ENCODE measurements at places on chromosomes 16 and 17.
A peak's percentile ranks its signal among the peaks of the same experiment; 100 is the strongest.

GRCh38 chr17:68210570-68211315 lies 37.1 kb upstream of the AMZ2 start:
- peaks cover 44% of the 10 kb centered on the region for H3K36me3 ChIP-seq
- H3K27me3 ChIP-seq, result no peaks in the 10 kb centered on the region
- no peak overlapping the region for H3K27ac ChIP-seq
- DNase-seq, result no peak
- peaks cover 31% of the 10 kb centered on the region for H3K4me1 ChIP-seq

GRCh38 chr16:80803339-80804055 lies 901 bp downstream of the CDYL2 start:
- H3K27ac ChIP-seq, result no peak overlapping the region
- peaks cover 19% of the 10 kb centered on the region for H3K27me3 ChIP-seq
- H3K4me1 ChIP-seq, result no peaks in the 10 kb centered on the region

DNA sequence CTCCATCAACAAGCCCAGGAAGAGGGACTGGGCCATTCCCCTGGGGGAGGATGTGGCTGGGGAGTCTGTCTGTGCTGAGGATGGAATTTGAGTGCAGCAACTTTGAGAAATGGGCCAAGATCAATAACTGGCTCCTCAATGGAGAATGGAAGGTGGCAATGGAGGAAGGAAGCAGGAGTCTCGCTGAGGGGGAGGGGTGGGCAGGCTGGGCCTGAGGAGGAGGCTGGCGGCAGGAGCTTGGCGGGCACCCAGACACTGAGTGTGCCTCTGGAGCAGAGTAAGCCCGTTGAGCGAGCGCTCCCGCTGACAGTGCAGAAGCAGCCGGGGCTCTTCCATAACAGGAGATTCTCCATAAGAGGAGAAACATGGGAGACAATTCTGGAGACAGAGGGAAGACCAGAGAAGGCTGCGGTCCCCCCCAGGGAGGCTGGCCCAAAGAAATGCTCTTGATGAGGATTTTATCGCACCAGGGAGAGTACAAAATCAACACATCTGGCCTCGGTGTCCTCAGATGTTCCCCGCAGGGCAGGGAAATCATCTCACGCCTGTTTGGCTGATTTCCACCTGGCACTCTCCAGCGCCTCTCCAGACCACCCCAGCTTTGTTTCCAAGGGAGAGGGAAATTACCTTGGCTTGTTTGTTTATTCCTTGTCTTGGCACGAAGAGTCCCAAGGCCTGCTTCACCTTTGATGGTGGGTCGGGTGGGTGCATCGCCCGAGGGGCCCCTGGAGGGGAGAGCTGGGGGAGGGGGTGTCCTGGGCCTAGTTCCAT lies 2.8 kb upstream of the MMP15 start:
- peaks cover 70% of the 10 kb centered on the region for H3K4me1 ChIP-seq
- H3K27ac ChIP-seq, result peak overlapping the region; percentile 30
- DNase-seq, result no peak
- H3K36me3 ChIP-seq, result peaks cover 22% of the 10 kb centered on the region
- peaks cover 21% of the 10 kb centered on the region for H3K27me3 ChIP-seq
- H3K4me3 ChIP-seq, result no peak overlapping the region

DNA sequence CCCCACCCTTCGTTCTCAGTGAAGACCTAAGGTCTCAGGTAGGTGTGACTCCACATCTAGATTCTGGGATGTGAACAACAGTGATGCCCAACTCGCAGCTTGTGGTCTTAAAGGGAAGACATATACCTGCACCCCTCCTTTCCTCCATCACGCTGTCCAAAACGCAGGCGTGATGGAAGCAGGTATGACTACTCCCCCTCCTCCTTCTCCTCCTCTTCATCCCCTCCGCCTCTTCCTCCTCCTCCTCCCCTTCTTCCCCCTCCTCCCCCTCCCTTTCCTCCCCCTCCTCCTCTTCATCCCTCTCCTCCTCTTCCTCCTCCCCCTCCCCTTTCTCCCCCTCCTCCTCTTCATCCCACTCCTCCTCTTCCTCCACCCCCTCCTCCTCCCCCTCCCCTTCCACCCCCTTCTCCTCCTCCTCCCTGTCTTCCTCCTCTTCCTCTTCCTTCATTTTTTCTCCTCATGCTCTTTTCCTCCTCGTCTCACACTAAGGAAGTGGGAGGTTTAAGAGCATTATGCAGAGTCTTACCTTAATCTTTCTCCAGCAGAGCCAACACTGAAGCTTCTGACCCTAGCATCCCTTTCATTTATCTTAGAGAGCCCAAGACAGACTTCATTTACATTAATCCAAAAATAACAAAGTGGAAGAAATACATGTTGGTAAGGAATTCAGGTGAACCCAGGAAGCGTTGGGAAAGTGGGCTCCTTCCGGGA lies 352.5 kb downstream of the FOXL1 start:
- no peak for DNase-seq
- no peaks in the 10 kb centered on the region for H3K4me1 ChIP-seq
- no peaks in the 10 kb centered on the region for H3K36me3 ChIP-seq
- peaks cover 89% of the 10 kb centered on the region for H3K27me3 ChIP-seq

DNA sequence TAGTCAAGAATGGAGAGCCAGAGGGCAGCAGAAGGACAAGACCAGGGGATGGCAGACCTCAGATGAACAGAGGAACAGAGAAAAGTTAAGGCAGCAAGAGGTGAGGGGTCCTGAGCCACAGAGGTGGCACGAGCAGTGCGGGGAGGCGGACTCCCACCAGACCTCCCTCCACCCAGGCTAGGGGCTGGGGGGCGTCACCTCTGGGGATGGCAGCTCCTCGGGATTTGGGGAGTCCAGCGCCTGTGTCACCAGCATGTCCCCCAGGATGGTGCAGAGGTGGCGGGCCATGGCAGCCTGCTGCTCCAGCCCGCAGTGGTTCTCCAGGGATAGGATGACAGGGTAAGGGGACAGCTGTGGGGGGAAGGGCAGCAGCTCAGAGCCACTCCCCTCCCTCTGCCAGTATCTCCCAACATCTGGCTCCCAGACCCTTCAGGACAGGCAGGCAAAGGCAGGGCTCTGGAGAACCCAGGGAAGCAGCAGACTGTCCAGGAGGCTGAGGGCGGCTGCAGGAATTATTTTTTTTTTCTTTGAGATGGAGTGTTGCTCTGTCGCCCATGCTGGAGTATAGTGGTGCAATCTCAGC lies 15.8 kb downstream of the PLCD3 start:
- H3K4me1 ChIP-seq, result peaks cover 12% of the 10 kb centered on the region
- no peak overlapping the region for H3K4me3 ChIP-seq
- peaks cover 75% of the 10 kb centered on the region for H3K36me3 ChIP-seq
- DNase-seq, result no peak
- H3K27me3 ChIP-seq, result no peaks in the 10 kb centered on the region

DNA sequence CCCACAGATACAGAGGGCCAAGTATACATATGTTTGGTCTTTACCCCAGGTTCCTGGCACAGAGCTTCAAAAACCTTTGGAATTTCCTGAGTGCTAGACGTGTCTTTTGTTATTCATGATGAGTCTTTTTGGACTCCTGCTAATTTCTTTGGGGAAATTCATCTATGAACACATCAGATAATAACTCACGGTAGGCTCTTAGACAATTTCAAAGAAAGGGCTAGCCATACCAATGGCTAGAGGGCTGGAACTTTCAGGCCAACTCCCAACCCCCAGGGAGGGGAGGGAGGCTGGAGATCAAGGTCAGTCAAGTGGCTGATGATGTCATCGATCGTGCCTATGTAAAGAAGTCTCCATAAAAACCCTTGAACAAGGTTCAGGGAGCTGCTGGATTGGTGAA lies 101.9 kb downstream of the STX8 start:
- H3K27ac ChIP-seq, result no peak overlapping the region
- H3K36me3 ChIP-seq, result no peaks in the 10 kb centered on the region
- H3K4me3 ChIP-seq, result no peak overlapping the region
- no peaks in the 10 kb centered on the region for H3K27me3 ChIP-seq

- DNase-seq, result no peak
- H3K27ac ChIP-seq, result no peak overlapping the region
- peaks cover 50% of the 10 kb centered on the region for H3K36me3 ChIP-seq
- no peaks in the 10 kb centered on the region for H3K4me1 ChIP-seq
Observed at GRCh38 chr16:58037365-58038057, 12.0 kb downstream of the MMP15 start.

DNA sequence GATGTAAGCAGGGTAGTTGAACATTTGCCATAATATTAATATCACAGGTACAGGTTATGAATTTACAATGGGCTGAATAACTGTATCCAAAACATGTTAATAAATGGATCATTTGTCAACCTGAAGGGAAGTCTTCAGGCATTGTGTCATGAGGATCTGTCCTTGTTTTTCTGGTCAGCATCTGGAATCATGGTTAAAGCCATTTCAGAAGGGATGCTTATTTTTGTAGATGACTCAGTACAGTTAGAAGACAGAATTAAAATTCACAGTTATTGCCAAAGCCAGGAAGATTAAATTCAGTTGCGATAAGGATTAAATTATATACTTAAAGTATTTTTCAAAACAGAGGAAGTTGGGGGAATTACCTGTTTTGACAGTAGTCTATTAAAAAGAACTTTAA lies 8.0 kb downstream of the PSMD11 start:
- no peaks in the 10 kb centered on the region for H3K4me1 ChIP-seq
- H3K27ac ChIP-seq, result no peak overlapping the region
- no peak for DNase-seq
- H3K27me3 ChIP-seq, result no peaks in the 10 kb centered on the region

DNA sequence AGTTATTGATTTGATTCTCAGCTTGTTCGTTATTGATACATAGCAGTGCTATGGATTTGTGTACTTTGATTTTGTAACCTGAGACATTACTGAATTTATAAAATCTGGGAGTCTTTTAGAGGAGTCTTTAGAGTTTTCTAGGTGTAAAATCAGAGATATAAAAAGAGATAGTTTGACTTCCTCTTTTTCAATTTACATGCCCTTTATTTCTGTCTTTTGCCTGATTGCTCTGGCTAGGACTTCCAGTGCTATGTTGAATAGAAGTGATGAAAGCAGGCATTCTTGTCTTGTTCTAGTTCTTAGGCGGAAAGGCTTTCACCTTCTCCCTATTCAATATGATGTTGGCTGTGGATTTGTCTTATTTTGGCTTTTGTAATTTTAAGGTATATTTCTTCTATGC lies 106.2 kb downstream of the PHKB start:
- H3K4me3 ChIP-seq, result no peak overlapping the region
- DNase-seq, result no peak
- peaks cover 4% of the 10 kb centered on the region for H3K4me1 ChIP-seq
- no peak overlapping the region for H3K27ac ChIP-seq

GRCh38 chr17:613725-614124 lies 100.9 kb downstream of the VPS53 start:
- H3K4me1 ChIP-seq, result no peaks in the 10 kb centered on the region
- DNase-seq, result no peak
- H3K4me3 ChIP-seq, result no peak overlapping the region

GRCh38 chr16:12390074-12390605 lies 413.5 kb downstream of the CPPED1 start:
- no peak for DNase-seq
- no peak overlapping the region for H3K4me3 ChIP-seq
- peaks cover 9% of the 10 kb centered on the region for H3K4me1 ChIP-seq
- H3K36me3 ChIP-seq, result peaks cover 7% of the 10 kb centered on the region
- H3K27me3 ChIP-seq, result no peaks in the 10 kb centered on the region
- no peak overlapping the region for H3K27ac ChIP-seq

All from esophagus squamous epithelium (tissue), 5 donors.